ENCODE measurements at places on chromosomes 5 and 9.

DNA sequence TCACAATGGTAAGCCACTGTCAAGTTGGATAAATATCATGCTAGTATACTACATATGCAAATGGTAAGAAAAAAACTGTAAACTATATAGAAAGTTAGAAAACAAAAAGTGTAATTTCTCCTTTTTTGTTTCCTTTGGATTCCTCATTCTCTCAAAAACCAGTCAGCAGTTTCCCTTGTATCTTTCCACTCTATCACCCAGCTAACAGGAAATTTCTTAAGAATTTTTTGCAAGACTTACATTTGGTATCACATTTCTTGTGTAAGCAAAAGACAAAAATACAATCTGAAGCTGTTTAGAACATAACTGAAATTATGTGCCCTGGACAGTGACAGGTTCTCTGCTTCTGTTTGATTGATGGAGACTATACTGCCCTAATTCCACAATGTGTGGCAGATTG lies 25.2 kb upstream of the MSH3 start:
- no peak overlapping the region for H3K4me3 ChIP-seq
- no peak for DNase-seq

- no peaks in the 10 kb centered on the region for H3K36me3 ChIP-seq
- DNase-seq = no peak
- H3K27me3 ChIP-seq = no peaks in the 10 kb centered on the region
- H3K27ac ChIP-seq = no peak overlapping the region
- H3K4me1 ChIP-seq = peaks cover 25% of the 10 kb centered on the region
- no peak overlapping the region for H3K4me3 ChIP-seq
Measured at GRCh38 chr9:125538092-125538473, 168.9 kb downstream of the MAPKAP1 start.

- no peak overlapping the region for H3K4me3 ChIP-seq
- DNase-seq = no peak
- no peaks in the 10 kb centered on the region for H3K27me3 ChIP-seq
- no peak overlapping the region for H3K27ac ChIP-seq
- H3K4me1 ChIP-seq = no peaks in the 10 kb centered on the region
Measured at GRCh38 chr5:69138766-69139165, 28.2 kb upstream of the CCNB1 start.

DNA sequence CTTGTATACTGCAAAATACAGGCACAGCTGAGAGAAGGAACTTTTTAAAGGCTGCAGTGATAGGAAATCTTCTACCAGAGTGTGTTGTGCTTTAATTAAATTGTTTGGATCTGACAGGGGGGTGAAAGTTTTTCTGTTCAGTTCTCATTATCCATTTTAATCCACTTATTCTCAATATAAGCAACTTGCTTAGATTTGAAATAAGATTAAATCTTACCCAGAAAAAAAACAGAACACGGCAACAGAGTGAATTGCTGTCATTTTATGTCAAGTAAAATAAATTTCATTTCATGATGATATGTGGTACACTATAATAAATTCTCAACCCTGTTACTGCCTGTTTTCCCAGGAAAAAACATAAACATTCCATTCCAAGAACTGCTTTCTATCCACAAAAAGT lies 37.1 kb upstream of the CAMK4 start:
- no peaks in the 10 kb centered on the region for H3K4me1 ChIP-seq
- no peaks in the 10 kb centered on the region for H3K27me3 ChIP-seq
- no peak overlapping the region for H3K4me3 ChIP-seq
- no peak for DNase-seq
- H3K27ac ChIP-seq = no peak overlapping the region
